Stimulated activated CD8-positive, alpha-beta memory T cell treated with anti-CD3 and anti-CD28 coated beads, Interleukin-7, amount 100 ng/mL, for 24 hours (primary cell): ENCODE measurements at places on chromosomes 1 and 21.

DNA sequence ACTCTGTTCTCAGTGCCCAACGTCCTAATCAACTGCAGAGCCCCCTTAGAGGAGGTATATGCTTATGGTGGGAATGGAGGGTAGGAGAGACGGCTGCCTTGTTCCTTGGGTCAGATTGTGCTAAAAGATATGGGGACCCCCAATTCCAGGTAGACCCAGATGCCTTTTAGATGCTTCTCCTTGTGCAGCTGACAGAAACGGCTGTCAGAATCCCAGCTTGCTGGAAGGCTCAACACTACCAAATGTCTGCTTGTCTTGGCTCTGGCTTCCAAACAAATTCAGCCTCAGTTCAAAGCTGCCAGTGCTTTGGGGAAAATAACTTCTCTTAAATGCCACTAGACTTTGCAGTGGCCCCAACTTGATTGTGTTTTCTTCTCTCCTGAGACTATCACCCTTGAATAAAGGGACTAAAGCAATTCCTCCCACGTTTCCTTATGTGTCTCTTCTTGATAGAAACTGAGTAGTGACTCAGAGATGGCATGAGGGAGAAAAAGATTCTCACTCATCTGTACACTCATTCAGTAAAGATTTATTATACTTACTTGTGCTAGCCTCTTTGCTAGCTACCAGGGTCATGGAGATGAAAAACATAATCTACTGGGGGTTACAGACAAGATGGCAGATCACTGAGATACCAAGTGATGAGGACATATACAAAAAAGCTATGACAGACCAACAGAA, 3.4 kb upstream of the RNF19B start:
- DNase-seq: no peak

GRCh38 chr1:112605633-112606327, 13.2 kb downstream of the ST7L start:
- DNase-seq: no peak

DNA sequence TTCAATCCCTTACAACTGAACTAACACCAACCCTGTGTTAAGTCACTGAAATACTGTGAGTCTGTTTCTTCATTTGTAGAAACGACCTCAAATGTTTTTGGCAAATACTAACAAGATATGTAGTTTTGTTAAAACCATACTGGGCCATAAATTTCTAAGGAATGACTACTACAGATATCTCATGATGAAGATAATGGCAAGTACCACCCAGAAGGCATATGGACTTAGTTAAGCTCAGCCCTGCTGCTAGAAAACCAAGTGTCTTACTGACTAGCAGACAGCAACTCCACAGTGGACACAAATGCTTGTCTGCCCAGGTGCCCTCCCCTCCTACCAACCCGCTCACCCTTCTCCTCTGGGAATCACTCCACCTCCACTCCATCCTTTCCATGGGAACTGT, 44.5 kb upstream of the BMP8B start:
- DNase-seq: no peak

DNA sequence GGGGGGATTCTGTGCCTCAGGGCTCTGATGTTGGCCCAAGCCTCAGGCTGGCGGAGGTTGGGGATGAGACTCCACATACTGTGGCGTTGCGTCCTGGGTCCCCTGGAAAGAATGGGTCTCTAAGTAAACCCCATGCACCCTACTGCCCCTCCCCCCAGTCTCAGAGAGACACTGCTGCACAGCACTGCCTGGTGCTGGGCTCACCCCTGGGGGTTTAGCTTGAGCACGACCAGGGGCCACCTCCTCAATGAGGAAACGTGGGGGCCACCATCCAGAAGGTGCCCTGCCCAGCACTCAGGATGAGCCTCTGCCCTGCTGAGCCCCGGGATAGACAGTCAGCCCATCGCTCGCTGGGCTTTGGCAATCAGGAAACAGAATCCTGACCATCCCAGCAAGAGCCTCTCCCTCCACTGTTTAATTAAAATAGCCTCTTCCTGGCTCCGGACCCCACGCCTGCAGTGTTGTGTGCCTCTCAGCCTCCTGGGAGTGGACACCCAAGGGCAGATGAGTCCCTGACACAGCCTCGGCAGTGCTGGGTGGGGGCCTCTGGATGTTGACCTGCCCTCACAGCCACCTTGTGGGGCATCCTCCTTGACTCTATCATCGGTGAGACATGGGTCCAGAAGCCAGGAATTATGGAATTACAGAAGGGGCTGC, 3.5 kb upstream of the KRTAP10-4 start:
- no peak for DNase-seq

DNA sequence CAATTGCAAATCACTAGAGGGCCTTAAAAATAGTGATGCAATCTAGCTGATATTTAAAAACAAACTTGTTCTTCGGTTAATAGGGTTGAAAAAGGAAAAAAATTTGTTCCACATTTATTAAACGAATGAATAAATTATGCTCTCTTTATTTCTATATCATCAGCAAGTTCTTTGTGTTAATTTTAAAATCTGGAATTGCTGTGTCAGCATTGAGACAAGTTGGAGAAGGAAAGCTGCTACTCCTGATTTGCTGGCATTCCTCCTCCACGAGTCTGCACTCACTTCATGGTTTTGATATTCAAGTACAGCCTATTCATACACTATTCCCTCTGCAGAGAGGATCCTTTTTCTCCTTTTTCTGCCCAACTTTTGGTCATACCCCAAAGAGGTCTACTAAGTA, 117.6 kb downstream of the MRPL39 start:
- DNase-seq: no peak

GRCh38 chr1:16112596-16113555, 39.4 kb upstream of the FAM131C start:
- DNase-seq: no peak

DNA sequence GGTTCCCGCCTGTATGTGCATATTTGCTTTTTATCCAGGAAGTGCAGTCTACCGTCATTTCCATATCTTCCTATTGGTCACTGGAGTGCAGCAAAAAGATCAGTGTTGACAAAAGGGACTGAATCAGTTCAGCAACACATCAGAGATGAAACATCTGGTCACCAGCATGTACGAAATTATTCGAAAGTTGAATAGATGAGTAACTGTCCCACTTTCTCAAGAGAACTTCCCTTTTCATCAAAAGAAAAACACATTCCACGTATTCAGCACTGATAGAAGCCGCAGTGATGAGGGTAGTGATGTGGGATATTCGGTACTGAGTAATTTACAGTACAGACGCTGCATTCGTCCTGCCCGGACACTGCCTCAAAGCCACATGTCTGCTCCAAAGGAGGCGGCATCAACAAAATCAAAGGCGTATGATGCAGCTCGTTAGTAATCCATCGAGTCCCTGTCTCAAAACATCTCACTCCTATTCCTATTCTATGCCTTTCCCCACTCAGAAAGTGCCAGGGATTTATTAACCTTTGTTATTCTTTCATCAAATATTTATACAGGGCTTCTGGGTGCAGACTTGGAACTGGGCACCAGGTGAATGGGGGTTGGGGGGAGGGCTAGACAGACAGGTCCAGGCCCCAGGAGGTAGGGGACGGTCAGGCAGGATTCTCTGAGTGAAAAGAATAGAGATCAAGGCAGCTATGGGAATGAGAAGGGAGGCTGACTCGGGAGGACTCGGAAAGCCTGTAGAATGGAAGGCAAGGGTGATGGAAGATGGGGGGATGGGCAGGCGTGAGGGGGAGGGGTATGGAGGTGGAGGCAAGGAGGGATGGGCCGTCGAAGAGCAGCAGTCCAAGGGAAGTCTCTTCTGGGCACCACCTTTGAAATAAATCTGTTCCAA, 79.5 kb upstream of the SLC45A1 start:
- no peak for DNase-seq

GRCh38 chr1:67745875-67746698, 61.1 kb downstream of the GADD45A start:
- DNase-seq: no peak

DNA sequence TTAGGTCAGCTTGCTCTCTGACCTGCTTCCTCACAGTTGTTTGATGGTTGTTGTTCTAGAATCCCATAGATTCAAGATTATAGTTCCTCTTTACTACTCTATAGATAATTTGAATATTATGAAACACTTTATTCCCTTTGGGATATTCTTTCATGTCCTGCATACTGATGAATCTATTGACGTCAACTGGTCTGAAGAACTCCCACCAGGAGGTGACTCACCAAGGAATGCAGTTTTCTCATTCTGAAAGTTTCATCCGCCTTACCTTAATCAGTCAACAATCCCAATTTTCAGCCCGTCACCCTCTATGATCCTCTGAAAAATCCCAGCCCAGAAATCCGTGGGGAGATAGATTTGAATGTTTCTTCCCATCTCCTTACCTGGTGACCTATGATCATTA, 834.1 kb upstream of the PRMT6 start:
- DNase-seq: no peak

DNA sequence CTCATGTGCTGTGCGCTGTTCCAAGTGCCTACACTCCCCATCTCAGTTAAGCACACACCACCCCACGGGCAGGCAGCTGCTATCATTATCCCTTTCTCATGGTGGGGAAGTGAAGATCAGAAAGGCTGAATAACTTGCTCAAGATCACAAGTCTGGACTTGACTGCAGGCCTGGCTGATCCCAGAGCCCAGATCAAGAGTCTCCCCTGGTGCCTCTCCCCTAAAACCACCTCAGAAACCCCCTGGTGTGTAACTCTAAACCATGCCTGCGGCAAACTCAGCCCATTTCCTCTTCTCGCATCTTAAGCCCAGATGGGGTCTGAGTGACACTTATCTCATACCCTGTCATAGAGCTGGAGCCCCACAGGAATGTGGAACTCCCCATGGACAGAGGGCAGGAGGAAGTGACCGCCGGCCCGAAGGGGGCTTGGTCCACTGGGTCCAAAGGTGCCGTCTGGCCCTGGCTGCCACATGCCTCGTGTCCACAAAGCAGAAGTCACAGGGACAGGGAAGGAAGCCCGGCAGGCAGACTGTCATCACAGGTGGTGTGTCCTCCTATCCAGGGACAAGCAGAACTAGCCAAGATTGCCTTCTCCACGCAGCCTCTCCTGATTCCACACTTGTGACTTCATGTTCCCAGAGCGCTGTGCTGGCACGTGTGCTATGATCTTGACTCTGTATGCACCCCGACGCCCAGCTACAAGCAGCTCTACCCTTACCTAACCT, 92.1 kb downstream of the SYF2 start:
- no peak for DNase-seq

- no peak for DNase-seq
Measured at GRCh38 chr1:46244656-46245371, 2.7 kb upstream of the RAD54L start.

GRCh38 chr1:25501235-25502058, 42.0 kb upstream of the LDLRAP1 start:
- DNase-seq: no peak

GRCh38 chr1:77193951-77194350, 25.3 kb downstream of the PIGK start:
- no peak for DNase-seq

GRCh38 chr1:161033751-161034150, 5.0 kb downstream of the TSTD1 start:
- DNase-seq: no peak

GRCh38 chr1:60436186-60436585, 362.6 kb upstream of the C1orf87 start:
- DNase-seq: no peak

GRCh38 chr1:158153746-158154444, 26.8 kb upstream of the CD1D start:
- DNase-seq: no peak

- no peak for DNase-seq
Measured at GRCh38 chr1:90162216-90162615, 167.3 kb downstream of the ZNF326 start.

GRCh38 chr1:44620072-44620471, 54.2 kb downstream of the TMEM53 start:
- no peak for DNase-seq

DNA sequence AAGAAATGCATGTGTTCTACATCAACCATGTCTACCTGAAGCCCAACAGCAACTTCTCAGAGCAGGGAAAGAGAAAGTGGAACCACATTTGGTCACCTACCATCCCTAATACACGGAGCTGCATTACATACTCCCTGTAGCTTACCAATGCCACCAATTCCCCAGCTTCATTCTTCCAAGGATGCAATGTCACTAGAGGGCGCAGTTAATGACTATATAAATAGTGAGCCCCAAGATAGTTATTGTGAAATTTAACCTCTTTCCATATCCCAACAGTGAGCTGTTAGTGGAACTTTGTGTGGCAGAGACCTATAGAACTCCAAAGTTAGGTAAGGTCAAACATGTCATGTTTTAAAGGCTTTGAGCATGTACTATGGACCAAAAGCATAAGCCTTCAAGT, 618.3 kb downstream of the SMYD3 start:
- no peak for DNase-seq
